NCI-H446 treated with DMSO at 0.1 percent for 48 hours (cell line): ENCODE measurements at places on chromosomes 5 and 9.
A peak's percentile ranks its signal among the peaks of the same experiment; 100 is the strongest.

DNA sequence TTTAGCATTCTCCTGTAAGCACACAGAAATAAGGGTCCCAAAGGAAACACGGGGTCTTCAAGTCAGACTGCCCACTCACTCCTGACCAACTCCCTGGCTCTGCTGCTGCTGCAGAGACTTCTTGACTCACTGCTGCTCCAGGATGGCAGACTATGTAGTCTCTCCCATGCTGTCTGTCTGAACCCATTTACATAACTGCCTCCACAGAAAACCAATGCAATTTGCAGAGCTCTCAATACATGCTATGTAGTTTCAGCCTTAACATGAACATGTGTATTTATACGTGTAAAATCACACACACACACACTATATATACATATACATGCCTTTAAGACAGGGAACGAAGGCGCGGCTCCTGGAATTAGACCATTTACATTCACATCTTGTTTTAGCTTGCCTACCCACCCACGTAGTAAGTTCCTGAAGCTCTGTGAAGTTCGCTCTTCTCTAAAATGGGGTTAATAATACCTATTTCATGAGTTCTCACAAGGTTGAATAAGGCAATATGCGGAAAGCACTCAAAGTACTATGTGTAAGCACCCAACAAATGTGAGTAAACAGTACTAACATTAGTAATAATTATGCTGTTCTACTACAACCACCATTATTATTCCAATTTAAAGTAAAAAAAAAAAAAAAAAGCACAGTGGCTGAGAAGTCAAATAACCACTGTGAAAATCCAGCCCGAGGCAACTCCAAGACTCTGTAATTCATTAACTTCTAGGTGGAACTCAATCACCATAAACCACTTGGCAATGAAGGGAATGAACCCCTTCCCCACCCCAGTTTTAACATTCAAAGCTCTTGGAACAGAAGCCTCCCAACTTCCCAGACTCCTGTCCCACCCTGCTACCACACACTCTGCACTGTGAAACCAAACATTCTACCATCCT is 31.8 kb downstream of the PRELID2 start:
- no peak for DNase-seq

- DNase-seq: no peak
These were observed 15.7 kb downstream of the RGS3 start for GRCh38 chr9:113479174-113479621.

DNA sequence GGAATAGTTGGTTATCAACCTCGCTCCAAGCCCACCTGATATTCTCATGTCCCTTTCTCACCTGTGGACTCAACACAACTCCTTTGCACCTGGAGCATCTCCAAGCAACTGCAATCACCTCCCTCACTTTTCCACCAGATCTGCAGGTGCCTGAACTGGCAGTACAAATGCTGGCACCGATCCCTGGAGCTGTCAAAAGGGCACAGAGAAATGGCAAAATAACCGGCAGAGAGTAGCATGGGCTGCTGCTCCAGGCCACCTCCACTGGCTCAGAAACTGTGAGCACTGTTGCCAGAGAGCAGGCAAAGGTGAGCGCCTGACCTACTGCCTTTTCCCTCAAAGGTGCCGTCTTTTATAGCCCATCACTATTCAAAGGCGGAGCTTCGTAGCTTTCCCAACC is 14.7 kb downstream of the EQTN start:
- no peak for DNase-seq

GRCh38 chr5:96026406-96027041 is 64.9 kb upstream of the ELL2 start:
- no peak for DNase-seq

DNA sequence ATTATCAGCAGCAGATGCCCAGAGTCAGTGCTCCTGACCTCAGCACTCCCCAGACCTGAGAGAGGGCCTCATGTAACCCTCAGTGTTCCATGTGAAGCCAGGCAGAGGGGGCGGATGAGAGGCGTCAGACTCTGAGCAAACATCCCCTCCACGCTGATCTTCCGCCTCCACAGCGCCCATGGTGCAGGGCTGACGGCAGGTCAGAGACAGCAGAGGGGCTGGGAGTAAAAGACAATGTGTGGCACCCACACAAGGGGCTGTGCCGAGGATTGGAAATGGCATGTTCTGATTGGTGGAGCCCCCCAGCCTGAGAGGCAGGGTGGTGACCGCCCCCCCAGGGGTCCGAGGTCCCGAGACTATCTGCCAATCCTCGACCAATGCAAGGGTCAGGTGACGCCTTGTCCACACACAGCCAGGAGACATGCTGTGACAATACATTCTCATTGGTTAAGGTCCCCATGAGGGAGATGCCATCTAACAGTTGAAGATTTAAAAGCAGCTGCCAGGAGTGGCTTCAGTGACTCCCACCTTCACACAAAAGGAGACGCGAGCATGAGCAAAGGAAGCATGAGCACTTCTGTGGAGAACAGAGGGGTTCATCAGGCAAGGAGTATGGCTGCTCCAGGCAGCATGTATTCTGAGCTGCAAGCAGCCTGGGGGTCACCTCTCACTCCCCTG is 19.3 kb upstream of the SLC25A51 start:
- no peak for DNase-seq

DNA sequence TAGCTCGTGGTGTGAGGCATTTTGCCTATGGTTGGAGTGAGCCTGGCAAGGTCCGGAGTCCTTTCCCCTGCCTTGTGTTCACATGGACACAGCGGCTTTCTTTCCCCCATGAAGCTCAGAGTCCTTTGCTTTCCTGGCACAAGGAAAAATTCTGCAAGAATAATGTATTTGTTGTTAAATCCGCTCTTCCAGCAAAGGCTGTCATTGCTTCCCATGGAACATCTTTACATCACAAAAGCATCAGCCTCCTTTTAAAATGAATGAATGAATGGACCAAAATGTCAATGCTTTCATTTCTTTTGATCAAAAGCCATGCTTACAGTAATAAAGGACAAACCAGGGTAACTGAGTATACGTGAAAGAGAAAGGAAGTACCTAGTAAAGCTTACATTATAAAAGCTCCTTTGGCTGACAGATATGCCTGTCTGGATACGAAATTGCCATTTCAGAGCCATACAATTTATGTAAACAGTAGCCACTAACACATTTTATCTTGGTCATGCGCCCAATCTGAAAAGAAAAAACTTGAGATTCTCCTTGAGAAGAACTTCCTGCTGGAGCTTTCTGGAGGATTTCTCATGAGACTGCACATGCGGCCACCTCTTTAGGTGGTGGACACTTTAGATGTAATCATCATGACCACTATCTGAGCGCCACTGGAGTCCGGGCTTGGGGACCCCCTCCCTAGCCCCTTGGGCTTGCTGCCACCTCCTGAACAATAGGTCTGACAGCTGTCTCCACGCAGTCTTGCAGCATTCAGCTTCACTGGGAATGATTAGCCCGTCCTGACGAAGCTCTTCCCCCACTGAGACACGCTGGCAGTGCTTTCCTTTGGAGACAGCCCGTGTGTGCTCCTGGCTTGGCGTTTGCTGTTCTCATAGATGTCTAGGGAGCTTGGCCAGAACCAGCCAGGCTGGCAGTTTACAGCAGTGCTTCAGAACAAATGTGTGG is 355.9 kb downstream of the ADAMTS6 start:
- peak; percentile 83 for DNase-seq

GRCh38 chr5:110096419-110096818 is 406.7 kb downstream of the MAN2A1 start:
- no peak for DNase-seq

GRCh38 chr5:151758141-151758429 is 346 bp downstream of the ATOX1 start:
- no peak for DNase-seq

DNA sequence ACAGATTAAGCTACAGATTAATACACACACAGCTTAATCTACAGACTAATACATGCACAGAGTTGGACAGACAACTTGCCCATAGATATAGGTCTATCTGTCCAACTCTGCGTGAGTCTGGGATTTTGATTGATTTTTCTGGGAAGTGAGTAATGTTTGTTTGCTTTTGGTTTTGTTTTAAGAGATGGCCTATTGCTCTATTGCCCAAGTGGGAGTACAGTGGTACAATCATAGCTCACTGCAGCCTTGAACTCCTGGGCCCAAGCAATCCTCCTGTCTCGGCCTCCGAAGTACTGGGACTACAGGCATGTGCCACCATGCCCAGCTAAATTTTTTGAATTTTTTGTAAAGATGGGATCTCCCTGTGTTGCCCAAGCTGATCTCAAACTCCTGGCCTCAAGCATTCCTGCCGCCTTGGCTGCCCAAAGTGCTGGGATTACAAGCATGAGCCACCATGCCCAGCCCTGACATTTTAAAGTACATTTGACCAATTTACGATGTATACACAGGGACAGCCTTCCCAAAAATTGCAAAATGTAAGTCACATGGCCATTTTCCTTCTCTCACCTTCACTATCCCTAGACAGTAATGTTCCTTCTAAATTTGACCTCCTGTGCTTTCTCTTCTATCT is 50.8 kb downstream of the PAPPA start:
- no peak for DNase-seq

- peak; percentile 9 for DNase-seq
These were observed 11.2 kb upstream of the CXXC5 start for GRCh38 chr5:139636975-139637408.
